ENCODE measurements at places on chromosomes 1 and 21.

- no peak for DNase-seq
Measured at GRCh38 chr1:228015276-228016180, 8.7 kb downstream of the WNT3A start.

DNA sequence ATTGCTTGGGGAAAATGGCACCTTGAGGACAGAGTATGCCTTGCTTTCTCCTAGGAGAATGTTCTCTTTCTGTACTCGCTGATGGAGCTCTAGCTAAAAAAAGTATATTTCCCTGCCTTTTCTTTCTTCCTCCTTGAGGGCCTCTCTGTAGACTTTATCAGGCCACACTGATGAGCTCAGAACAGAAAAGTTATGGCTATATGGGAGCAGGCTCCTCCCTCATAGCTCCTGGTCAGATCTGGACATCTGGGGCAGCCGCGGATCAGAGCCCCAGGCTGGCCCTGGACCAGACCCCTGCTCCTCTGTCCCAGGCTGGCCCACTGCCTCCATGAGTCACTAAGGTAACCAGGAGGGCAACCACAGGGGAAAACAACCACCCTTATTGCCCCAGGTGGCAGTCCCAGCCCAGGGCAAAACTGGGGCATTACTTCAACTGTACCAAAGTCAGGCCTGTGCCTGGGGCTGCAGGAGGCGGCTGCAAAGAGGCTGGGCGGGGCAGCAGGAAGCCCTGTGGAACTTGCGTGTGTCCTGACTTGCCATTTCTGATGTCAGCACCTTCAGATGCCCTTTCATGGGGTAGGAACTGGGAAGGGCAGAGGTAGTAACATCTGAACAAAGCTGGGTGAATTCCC is 26.3 kb upstream of the ZNF648 start:
- DNase-seq, result no peak

- no peak for DNase-seq
Measured at GRCh38 chr1:62391369-62391971, 45.4 kb upstream of the USP1 start.

- DNase-seq, result peak; percentile 14
Measured at GRCh38 chr1:228986093-228986904, 251.0 kb downstream of the RHOU start.

- no peak for DNase-seq
Measured at GRCh38 chr1:9596415-9597123, 7.9 kb downstream of the TMEM201 start.

DNA sequence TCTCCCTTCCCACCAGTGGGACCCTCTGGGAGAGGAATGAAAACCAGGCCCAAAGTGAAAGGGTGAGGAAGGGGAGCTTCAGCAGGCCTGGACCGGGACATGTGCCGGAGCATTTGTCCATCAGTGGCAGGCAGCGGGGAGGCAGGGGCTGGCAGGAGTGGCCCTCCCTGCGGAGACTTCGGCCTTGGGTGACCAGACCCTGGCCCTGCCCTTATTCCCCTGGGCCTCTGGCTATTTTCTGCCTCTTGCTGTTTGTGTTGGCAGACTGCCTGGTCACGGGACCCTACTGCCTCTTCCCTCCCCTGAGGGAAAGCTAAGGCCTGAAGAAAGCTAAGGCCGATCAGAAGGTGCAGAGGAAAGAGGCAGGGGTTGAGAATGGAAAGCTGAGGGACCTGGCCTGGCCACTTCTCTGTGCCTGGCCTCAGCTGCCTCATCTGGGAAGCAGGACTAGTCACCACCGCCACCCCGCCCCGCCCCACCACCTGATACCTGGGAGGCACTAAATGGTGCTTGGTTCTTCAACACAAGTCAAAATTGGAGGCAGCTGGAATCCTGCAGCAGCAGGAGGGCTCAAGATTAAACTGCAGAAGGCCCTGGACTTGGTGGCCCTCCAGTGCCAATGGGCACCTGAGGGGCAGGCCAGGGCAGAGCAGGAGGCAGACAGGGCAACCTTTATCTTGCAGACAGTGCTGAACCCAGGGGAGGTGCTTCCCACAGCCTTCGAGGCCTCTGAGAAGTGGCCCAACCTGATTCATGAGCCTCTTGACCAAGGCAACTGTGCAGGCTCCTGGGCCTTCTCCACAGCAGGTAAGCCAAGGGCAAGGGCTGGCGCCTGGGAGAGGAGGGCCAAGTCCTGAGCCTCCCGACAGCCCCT is 7.9 kb downstream of the TINAGL1 start:
- no peak for DNase-seq

GRCh38 chr1:1630191-1630964 is 1.6 kb upstream of the MMP23B start:
- DNase-seq, result no peak

DNA sequence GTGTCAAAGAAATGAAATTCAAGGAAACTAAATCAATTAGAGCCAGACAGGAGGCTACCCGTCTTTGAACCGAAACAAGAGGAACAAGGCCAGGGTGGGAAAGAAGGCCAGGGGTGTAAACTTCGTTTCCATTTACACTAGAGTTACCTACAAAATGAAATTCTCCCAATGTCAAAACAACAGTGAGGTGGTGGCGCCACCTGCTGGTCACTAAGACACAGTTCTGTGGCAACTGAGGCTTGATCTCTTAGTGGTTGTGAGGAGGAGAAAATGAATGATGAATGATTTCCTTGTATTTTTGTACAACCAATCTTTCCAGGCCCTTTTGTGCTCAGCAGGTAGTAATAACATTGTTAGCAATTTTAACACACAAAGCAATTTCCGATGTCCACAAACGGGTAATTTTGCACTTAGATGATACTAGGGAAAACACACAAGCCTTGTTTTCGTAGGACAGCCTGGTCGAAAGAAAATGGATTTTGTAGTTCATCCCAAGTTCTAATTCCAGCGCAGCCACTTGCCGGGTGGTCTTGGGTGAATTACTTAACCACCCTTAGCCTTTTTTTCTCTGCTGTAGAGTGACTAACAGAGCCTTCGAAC is 54.8 kb upstream of the SOD1 start:
- peak; percentile 84 for DNase-seq

- DNase-seq, result no peak
Measured at GRCh38 chr1:216688127-216688657, 35.0 kb downstream of the ESRRG start.

- no peak for DNase-seq
Measured at GRCh38 chr1:179323436-179323835, 29.8 kb downstream of the SOAT1 start.

GRCh38 chr1:9256332-9256731 is 21.8 kb downstream of the H6PD start:
- no peak for DNase-seq

Data from Kasumi-1 (cell line).